ENCODE measurements at places on chromosomes 5 and 9. TPM values are rescaled to one million over a fixed set of nuclear protein-coding genes. Genes with fewer than 3 reads are reported as not detected.

DNA sequence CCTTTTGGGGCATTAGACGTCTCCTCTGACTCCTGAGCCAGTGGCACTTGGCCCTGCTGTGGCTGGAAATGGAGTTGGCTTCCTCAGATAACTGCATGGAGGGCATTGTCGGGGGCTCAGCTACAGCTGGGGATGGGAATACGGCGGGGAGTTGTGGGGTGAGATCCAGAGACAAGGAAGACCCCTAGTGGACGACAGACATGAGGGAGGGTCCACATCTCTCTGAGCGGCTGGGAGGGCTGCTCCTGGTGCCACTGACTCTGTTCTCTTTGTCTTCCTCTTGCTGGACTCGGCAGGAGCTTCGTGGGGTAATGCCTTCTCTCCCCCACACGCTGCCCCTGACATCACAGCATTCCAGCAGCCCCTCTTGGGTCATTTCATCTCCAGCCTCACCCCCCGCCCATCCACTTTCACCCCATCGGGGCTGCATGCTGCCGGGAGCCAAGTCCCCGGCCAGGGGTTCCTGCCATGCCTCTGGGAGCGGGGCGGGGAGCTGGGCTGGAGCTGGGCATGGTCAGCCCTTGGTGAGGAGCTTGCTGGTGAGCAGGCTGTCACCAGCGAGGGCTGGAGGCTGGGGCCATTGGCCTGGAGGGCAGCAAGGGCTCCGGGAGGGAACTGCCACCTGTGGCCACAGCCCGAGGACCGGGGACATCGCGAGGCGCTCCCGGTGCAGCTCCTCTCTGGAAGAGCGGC lies 172.3 kb downstream of the CACNA1B start:
- no peaks in the 10 kb centered on the region for H3K36me3 ChIP-seq
- H3K27me3 ChIP-seq: no peaks in the 10 kb centered on the region
- no peaks in the 10 kb centered on the region for H3K4me1 ChIP-seq
- no peak overlapping the region for H3K27ac ChIP-seq

DNA sequence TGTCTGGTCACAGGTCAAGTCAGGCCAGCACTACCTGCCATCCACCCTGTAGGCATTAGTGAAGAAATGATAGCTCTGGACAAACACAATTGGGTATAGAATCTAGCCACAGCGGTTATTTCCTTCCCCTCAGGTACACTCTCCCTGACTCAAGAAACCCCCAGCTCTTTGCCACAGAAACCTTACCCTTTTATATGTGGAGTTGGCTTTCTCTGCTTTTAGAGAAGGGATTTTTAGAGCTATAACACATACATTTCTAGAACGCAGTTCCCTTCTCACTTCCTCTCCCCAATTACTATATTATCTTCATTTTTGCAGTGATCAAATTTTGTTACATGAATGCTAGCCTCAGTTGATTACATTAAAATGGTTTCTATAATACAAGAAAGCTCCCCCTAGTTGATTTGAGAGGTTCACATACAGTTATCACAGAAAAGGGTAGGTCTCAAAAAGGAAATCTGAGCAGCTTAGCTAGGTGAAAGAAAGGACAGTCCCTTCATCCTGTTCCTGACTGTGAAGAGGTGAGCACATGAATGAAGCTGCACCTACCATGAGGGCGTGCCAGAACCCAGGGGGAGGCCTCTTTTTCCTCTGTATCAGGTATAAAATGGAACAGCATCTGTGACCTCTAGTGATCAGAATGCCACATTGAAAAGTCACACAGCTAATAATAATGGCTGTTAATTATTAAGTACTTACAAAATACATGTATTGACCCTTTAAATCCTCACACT lies 425.6 kb downstream of the KIAA0825 start:
- no peak for DNase-seq
- H3K4me1 ChIP-seq: no peaks in the 10 kb centered on the region
- H3K4me3 ChIP-seq: no peak overlapping the region
- no peaks in the 10 kb centered on the region for H3K27me3 ChIP-seq
- H3K36me3 ChIP-seq: no peaks in the 10 kb centered on the region

DNA sequence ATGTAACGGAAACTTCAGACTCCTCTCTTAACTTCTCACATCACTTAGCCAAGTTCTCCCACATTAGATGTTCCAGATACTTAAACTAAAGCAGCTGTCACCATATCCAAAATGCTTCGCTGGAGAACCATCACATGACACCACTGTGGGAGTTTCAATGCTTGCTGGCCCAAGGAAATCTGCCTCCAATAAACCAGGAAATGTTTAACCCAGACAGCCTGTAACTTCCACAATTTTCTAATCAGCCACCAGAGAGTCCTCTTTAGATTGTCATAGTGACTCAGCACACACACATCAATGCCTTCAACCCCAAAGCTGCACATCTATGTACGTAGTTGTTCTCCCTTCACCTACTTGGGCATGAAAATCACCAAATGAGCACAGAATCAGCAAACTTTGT lies 118.7 kb downstream of the LPAR1 start:
- H3K27me3 ChIP-seq: no peaks in the 10 kb centered on the region
- peak overlapping the region; percentile 78 for H3K27ac ChIP-seq
- peaks cover 49% of the 10 kb centered on the region for H3K4me1 ChIP-seq
- DNase-seq: peak; percentile 63

- no peak for DNase-seq
- no peaks in the 10 kb centered on the region for H3K27me3 ChIP-seq
- H3K4me3 ChIP-seq: no peak overlapping the region
- no peaks in the 10 kb centered on the region for H3K4me1 ChIP-seq
- H3K27ac ChIP-seq: no peak overlapping the region
These were observed 673.0 kb downstream of the ELAVL2 start for GRCh38 chr9:23153058-23153457.

- no peak overlapping the region for H3K4me3 ChIP-seq
- no peak overlapping the region for H3K27ac ChIP-seq
- no peaks in the 10 kb centered on the region for H3K27me3 ChIP-seq
These were observed 98.8 kb upstream of the KLF4 start for GRCh38 chr9:107588393-107588792.

DNA sequence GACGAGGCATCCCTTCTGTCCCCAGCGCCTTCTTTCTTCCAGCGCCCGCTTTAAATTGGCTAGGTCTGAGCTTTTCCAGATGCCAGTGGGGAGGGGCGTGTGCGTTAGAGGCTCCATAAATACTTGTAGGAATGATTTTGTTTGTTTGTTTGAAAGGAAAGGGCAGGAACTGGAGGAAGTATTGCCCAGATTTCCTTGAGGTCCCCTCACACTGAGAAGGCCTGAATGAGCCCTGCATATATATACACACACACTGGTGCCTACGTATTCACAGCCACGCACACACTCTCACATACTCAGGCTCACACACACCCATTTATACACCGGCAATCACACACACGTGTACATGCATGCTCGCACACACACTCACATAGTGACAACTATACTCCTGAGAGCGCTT lies 1.0 kb upstream of the SLIT3 start:
- H3K27ac ChIP-seq: no peak overlapping the region
- no peaks in the 10 kb centered on the region for H3K36me3 ChIP-seq
- no peak overlapping the region for H3K4me3 ChIP-seq
- peaks cover 13% of the 10 kb centered on the region for H3K27me3 ChIP-seq
- H3K4me1 ChIP-seq: peaks cover 44% of the 10 kb centered on the region
- DNase-seq: no peak

Gene STOM
- total RNA-seq: 146 TPM

DNA sequence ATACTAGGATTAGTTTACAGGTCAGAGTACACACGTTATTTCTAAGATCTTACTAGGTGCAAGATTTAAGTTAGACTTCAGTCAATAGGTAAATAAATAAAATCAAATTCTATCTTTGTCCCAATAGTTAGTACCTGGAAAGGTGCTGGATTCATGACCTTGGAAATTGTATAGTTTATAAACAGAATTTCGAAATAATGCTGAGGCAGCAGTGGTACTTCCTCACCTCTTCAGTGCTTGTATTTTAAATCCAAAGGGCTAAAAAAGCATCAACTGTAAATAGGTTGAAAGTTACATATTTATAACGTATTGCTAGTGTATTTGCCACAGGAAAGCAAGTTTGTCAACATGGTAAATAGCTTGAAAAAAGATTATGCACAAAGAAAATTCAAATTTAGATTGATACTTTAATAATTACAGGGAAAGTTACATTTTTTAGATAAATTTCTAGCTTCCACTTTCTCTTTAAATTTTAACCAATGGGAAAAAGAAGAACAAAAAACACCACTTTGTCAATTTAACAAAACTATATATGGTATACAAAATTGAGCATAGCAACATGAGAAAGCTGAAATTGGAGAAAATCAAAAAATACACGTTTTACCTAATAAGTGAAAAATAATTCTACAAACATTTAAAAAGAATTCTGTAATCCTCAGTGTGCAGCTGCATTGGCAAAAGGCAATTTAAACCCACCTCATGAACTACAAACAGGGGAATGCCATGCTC lies 46.5 kb downstream of the NR3C1 start:
- no peaks in the 10 kb centered on the region for H3K36me3 ChIP-seq
- H3K4me3 ChIP-seq: no peak overlapping the region
- H3K27ac ChIP-seq: no peak overlapping the region
- H3K27me3 ChIP-seq: no peaks in the 10 kb centered on the region
- no peak for DNase-seq

Gene C5orf52
- not detected for total RNA-seq

Gene ARHGEF28
- 56.9 TPM for total RNA-seq
